NCI-H1930 (cell line): ENCODE measurements at places on chromosomes 1 and 21.

GRCh38 chr1:205570173-205570501, 61.7 kb downstream of the ELK4 start:
- no peak for DNase-seq

- no peak for DNase-seq
Observed at GRCh38 chr21:14584357-14585095, 38.4 kb upstream of the SAMSN1 start.

- no peak for DNase-seq
Observed at GRCh38 chr1:6979003-6979613, 193.9 kb downstream of the CAMTA1 start.

DNA sequence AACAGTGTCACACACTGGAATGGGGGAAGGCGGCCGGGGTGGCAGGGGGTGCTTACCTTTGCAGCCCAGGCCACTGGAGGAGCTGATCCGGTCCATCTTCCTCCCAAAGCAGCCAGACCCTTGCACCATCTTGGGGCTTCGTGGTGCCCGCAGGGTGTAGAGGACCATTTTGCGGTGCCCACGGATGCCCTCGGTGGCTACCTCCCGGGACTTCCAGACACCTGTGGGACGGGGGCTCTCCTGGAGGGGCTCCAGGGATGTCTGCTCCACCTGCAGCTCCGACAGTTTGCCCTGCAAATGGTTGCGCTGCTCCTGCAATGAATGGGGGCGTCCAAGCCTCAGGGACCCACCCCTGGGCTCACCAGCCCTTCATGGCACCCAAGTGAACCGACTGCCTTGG, 587 bp downstream of the NPPB start:
- DNase-seq, result no peak

- no peak for DNase-seq
Observed at GRCh38 chr1:234253732-234254131, 119.5 kb upstream of the COA6 start.

GRCh38 chr21:15732290-15732995, 2.7 kb downstream of the USP25 start:
- no peak for DNase-seq

- no peak for DNase-seq
Observed at GRCh38 chr1:228528612-228529011, 41.4 kb downstream of the RNF187 start.

- no peak for DNase-seq
Observed at GRCh38 chr1:154360288-154360687, 35.0 kb downstream of the ATP8B2 start.

DNA sequence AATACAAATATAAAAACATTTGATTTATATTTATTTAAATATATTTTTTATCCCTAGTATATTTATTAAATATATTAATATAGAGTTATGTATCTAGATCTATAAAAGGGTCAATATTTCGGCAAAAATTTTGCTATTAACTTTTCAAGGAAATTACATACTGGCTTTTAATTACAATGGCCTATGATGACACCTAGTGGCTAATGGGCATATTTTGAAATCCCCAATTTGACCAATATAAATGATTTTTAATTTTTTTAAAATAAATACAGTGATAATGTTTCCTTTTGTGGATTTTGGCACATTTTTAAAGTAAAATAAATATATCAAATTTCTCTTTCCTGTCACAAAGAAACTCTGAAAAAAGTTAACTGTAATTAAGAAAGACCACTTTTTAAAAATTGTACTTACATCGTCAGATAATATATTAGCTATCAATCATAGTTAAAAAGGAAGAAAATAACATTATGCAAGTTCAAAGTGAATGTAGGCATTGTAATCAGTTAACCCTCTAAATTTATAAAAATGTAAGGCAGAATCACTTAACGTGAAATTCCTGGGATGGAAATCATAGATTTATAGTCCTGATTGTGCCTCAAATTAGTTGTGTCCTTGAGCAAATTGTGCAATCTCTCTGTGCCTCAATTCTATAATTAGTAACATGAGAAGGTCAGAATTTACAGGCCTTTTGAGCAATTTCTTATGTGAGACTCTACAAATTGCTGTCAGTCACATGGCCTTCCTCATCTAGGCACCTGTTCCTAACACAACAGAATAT, 25.6 kb upstream of the RGS13 start:
- no peak for DNase-seq

GRCh38 chr1:246544001-246544400, 22.1 kb downstream of the TFB2M start:
- DNase-seq, result no peak

- DNase-seq, result no peak
Observed at GRCh38 chr1:182248721-182249120, 142.9 kb downstream of the GLUL start.

DNA sequence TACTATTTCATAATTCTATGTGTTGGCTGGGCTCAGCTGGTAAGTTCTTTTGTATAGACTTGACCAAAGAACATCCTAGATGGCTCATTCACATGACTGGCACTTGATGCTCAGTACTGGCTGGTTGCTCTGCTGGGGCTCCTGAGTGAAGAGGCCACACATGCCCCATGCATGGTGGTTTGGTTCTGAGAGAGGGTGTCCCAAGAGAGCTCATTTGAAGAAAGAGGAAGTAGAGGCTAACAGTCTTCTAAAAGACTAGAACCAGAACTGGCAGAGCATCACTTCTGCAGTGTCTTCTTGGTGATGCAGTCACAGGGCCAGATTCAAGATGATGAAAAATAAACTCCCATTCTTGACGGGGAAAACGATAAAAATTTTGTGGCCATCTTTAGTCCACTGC, 5.2 kb upstream of the BACH1 start:
- DNase-seq, result no peak

GRCh38 chr1:222654849-222655248, 37.0 kb downstream of the MIA3 start:
- DNase-seq, result no peak

GRCh38 chr21:26888256-26888655, 43.0 kb upstream of the ADAMTS1 start:
- no peak for DNase-seq

GRCh38 chr1:232262991-232263390, 366.9 kb downstream of the SIPA1L2 start:
- no peak for DNase-seq

DNA sequence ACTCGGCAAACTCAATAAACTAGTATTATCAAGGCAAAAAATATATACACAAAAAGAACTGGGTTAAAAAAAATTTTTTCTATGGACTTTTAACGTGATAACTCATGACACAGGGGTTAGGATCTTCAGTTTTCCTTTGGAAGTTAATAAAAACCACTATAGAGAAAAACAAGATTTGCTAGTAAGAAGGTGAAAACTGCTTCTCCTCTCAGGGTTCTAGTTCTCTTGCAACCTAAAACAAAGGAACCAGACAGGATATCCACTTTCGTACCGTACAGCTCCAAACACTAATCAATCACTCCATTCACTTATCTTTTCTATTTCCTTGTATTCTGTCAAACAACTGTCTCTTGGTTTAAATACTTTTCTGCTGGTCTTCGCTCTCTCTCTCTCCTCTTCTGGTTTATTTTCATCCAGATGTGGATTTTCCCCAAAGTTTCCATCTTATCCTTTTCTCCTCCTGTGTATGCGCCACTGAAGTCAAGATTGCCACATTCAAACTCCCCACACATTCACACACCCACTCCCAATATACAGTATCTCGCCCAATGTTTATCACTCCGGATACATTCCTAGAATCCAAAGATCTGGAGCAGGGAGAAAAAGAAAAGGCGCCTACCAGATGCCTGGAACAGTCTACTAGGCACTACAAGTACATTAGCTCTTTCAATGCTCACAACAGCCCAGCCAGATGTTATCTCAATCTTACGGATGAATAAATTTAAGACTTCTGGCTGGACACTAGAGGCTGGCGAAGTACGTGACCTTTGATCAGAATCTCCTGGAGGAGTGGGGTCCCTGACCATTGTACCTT, 775 bp upstream of the PRPF38B start:
- DNase-seq, result no peak

- no peak for DNase-seq
Observed at GRCh38 chr1:44050261-44050660, 19.0 kb upstream of the SLC6A9 start.

- no peak for DNase-seq
Observed at GRCh38 chr1:88610687-88611086, 73.4 kb upstream of the PKN2 start.

DNA sequence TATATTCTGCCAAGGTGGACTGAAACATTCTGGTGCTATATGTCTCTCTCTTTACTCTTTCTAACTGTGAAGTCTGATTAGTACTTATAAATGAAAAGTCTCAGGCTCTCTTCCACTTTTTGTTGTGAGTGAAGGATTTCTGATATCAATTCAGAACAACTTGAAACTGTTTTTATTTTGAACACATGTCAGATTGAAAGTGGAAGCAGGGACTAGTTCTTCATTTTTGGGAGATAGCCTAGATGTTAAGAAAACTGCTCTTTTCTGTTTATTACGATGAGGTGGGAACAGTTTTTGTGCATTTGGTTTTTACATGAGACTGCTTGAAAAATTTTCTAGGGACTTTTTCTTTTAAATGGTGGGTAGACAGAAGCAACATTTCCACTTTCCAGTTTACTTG, 14.5 kb upstream of the GBP3 start:
- no peak for DNase-seq

DNA sequence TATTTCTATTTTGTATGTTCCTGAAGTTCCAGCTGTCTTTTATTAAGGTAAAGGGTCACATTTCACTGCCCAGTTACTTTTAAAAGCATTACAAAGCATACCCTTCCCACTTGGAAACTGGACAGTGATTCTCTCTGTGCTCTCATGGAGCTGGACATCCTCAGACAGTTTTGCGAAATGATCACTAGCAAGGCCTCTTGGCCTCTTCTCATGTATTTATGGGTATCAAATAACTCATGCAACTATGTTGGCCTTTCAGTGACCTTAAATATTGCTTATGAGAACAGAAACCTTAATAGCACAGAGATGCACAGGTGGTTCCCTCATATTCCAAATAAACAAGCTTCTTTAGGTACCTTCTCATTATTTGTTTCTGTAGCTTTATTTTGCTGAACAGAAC, 7.9 kb upstream of the AMPD1 start:
- no peak for DNase-seq

GRCh38 chr1:145983206-145983675, 13.1 kb downstream of the TXNIP start:
- no peak for DNase-seq

- no peak for DNase-seq
Observed at GRCh38 chr1:59506952-59507351, 210.1 kb downstream of the FGGY start.

DNA sequence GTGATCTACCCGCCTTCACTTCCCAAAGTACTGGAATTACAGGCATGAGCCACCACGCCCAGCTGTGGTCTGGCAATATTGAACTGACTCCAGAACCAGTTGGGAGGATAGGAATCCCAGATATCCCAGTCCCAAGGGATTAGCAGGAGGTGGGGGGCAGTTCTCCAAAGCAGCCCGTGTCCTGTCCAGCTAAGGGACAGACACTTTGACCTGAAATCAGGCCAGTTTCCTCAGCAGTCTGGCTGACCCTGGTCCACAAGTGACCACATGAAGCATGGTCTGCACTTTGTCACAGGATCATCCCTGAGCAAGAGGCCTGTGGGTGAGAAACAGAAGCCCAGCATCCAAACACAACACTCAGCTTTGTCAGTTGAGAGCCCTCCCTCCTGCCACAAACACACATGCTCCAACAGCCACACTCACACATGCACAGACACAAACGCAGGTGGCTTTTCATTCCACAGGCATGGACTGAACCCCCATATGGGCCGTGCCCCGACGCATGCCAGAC, 2.7 kb upstream of the FDPS start:
- DNase-seq, result no peak

GRCh38 chr1:114607223-114607622, 25.8 kb upstream of the BCAS2 start:
- DNase-seq, result no peak

DNA sequence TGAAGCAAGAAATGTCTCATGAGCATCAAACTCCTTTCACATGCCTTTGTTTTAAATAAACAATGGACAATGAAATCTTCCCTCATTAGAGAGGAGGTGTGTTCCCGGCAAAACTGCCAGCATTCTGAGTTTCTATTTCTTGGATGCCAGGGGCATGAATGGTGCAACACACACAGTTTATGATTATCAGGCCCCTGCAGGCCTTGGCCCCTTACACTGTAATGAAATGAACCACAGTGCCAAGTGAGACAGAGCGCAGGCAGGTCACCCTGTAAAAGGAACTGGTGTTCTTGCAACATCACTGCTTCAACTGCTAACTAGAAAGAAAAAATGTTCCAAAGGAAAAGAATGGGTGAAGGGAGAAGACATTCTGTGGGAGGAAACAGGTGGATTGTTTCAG, 3.8 kb upstream of the PIGC start:
- no peak for DNase-seq

DNA sequence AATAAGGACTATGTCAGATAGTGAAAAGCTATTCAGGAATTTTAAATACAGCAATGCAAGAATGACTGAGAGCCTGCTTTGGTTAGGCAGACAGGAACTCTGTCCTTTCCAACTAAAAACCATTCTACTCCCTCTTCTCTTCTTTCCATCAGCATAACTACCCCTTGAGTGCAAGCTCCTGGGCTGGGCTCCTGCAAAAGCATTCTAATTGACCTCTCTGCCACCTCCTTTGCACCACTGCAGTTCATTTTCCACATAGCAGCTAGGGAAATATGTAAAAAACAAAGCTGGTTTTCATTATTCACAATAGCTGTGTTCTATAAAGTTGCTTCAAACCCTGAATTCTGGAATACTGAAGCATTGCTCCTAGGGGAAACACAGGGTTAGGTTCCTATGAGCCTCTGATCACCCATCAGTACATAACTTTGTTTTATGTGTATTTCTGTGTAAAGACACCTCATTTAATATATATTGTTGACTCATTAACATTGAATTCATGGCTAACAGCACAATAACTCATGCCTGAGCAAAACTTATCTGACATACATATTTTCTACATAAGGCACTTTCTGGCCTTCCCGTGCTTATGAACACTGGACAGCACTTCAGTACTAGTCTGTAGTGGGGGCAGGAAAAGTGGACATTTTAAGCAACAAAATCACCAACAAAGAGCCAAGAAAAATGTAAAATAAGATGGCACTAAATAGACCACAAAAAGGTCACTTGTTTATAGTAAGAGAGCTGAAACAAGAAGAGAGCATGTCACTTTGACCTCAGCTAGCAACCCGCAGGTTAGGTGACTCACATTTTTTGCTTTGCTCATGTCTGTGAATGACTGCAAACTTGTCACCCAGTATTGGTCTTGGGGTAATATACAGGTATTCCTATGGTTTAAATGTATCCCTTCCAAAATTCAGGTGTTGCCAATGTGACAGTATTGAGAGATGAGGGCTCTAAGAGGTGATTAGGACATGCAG, 57.9 kb upstream of the IRF2BP2 start:
- DNase-seq, result no peak

DNA sequence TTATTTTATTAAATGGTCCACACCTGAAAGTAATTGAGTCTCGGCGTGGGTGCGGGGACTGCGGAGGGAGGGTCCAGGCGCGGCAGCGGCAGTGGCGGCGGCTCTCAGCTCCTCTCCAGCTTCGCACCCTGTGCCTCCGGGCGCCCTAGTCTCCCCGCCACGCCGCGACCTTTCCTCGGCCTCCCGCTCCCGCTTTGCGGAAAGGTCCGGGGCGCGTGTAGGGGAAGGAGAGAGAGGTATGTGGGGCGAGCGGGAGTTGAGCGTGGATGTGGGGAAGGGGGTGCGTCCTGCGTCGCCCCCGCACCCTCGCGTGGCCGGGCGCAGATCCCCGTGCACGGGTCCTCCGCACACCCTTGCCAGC, 13.4 kb upstream of the ALX3 start:
- DNase-seq, result no peak
